NCI-H2081 treated with DMSO at 0.1 percent for 48 hours (cell line): ENCODE measurements at places on chromosomes 5 and 9.

DNA sequence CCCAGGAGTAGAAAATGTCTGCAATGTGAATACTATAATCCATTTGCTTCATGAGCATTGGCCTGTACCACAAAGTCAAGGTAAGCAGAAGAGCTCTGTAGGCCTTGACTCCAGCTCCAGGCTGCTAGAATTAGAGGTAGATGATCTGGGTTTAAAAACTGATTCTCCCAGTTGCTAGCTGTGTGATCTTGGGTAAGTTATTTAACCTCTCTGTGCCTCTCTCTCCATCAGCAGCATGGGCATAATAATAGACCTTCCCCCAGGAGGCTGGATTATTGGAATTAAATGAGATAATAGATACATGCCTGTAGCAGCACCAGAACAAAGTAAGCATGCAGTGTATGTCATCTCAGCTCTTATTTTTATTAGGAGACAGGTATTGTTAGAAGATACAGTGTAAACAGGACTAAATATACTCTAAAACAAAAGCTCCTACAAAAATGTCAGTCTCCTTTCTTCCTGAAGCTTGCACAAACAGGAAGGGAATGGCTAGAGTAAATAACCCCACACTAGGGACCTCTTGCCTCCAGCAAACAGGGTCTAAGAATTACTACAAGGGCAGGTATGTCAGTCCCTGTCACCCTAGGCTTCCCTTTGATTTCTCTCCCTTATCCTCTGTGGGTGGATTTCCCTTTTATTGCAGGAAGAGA is 57.5 kb downstream of the PSAT1 start:
- no peak for DNase-seq

GRCh38 chr5:159929176-159929575 is 12.9 kb downstream of the ADRA1B start:
- DNase-seq = no peak

DNA sequence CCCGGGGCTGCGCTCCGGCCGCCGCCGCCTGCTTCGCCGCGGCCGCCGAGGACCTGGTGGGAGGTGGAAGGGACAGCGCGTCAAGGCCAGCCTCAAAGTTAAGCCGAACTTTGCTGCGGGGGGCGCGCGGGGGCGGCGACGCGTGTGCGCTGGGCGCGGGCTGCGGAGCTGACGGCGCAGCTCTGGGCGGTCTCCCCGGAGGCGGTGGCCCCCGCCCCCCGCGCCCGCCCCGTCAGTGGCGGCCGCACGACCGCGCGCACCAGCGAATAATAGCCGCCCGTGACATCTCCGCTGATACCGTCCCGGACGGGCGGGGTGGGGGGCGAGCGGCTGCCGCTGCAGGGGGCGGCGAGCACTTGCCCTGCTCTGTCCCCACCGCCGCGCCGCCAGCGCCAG is 579 bp upstream of the FAM78A start:
- no peak for DNase-seq

DNA sequence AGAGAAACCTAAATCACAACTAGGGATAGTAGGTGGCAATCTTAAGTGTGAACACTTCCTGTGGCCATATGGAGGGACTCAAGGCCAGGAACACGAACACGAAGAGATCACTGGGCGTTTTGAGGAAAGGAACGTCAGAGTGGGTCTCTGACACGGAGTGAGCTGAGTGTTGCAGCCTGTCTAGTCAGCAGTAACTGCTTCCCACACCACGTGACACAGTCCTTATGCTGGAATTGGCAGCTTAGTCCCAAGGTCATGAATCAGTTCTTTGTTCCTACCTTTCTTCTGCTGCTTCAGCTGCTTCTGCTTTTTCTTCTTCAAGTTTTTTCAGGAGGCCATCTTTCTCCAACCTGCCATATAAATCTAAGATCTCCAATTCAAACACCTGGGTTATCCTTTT is 18.2 kb downstream of the SPACA9 start:
- DNase-seq = no peak

- no peak for DNase-seq
Measured at GRCh38 chr5:176131771-176132170, 106.5 kb upstream of the SIMC1 start.

- no peak for DNase-seq
Measured at GRCh38 chr5:113520429-113520828, 6.9 kb downstream of the YTHDC2 start.

- no peak for DNase-seq
Measured at GRCh38 chr5:127757576-127757975, 54.4 kb downstream of the CCDC192 start.

DNA sequence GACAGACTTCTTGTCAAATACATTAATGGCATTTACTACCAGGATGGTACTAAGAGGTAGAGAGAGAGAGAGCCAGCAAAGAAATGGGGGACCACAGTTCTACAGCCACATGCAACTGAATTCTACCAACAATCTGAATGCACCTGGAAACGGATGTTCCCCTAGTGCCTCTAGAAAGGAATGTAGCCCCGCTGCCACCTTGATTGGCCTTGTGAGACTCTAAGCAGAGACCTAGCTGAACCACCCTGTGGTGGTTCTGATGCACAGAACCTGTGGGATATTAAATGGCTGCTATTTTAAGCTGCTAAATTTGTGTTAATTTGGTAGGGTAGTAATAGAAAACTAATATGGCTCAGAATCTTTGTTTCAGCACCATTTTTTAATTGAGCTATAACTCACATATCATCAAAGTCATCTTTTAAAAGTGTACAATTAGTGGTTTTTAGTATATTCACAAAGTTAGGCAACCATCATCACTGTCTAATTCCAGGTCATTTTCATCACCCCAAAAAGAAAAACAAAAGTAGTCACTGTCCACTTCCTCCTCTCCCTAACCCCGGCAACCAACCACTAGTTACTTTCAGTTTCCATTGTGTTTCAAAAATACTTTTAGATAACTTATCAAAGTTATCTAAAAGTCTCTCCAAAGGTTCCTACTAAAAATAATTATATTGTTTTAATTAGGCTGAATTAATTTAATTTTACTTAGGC is 51.7 kb downstream of the CPLANE1 start:
- DNase-seq = no peak

DNA sequence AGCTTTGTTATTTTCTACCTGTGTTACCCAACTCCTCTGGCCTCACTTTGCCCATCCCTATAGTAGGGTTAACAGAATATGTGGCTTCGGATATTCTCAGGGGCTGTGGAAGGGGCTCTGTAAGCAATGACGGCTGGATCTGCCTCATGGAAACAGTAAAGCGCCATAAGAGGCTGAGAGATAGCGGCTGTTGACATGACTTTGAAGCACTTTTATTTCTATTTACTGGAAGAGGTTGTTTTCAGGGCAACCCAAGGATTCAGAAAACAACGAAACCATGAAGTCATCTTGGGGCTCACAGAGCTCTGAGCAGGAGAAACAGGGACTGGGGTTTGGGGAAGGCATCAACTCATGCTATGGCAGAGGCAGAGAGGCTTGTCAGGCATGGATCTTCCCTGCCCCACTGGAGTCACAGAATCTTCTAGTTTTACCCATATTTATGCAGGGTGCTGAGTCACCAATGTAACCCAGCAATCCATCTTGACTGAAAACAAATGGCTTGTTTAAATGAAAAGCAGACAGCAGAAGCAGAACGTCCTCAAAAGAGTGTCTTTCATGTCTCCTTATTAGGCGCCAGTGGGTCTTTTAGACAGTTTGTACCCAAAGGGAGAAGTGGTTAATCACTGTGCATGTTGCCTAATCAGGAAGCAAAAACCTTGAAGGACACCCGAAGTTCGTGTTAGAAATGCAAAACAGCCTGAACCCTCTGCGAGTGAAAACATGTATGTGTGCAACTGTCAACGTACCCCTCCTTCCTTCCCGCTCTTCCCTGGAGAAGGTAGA is 113.0 kb downstream of the COL23A1 start:
- DNase-seq = no peak

DNA sequence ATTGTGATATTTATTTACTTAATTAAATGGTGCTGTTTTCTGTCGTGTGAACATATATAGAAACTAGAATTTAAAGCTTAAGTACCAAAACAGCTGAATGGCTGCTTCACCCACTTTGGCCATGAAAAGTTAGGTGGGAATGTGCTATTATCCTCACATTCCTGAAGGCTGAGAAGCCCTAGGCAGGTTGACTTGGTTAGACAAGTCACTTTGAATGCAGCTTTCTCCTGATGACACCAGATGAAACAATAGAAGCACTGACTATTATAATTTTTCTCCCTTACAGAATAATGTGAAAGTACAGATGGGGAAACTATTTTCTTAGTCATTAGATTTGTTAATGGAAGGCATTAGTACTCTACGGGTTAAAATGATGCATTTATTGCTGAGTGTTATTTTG is 65.1 kb upstream of the C5orf46 start:
- DNase-seq = no peak

GRCh38 chr9:123761905-123762605 is 167.9 kb downstream of the DENND1A start:
- no peak for DNase-seq

DNA sequence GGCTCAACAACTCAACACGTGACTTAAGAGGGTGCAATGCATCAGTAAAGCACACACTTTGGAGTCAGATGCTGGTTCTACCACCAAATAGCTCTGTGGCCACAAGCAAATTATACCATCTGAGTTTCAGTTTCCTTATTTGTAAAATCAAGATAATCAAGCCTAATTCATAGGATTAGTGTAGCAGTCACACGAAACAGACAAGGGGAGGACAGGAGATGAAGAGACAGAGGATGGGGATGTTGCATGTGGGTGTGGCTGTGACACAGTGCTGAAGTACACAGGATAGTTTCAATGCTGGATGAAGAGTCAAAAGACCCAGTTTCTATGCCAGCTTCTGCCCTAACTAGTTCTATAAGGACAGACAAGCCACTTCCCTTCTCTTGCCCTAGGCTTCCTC is 60.2 kb downstream of the SPOCK1 start:
- no peak for DNase-seq

DNA sequence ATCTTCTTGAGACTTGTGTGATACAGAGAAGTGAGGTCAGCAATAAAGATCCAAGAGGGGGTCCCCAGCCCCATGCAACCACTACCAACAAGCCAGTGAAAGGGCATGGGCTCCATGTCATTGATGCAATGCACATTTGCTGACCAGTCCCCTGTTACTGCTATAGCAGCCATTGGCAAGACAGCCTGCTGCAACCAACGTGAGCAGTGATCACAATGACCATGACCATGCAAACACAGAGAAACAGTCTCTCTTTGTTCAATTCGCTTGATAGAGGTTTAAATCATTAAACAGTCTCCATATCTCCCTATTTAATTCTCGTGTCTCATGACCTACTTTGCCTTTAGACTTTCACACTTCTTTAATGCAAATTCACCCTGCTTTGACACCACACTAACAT is 30.0 kb upstream of the FOXB2 start:
- DNase-seq = no peak

GRCh38 chr5:8906303-8906967 is 639.4 kb downstream of the SEMA5A start:
- DNase-seq = no peak

GRCh38 chr9:125626187-125626586 is 80.8 kb downstream of the MAPKAP1 start:
- DNase-seq = no peak

DNA sequence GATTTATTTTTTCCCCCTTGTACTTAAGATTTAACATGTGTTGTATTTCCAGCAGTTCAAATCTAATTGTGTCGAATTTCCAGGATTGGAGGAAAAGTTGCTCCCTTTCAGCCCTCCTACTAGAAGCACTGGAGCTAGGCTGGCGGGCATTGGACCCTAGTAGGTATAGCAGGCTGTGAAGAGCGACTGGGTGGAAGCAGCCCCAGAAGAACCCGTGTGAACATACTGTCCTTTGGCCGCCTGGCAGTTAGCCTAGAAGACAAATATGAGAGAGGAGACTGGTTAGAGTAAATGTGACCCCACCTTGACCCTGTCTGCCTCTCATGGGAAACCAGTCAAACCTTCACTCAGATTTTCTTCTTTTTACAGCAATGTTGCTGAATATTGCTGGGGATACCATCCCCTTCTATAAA is 13.9 kb downstream of the ALDOB start:
- DNase-seq = no peak

- no peak for DNase-seq
Measured at GRCh38 chr5:58046371-58046770, 413.5 kb downstream of the PLK2 start.

GRCh38 chr5:141547488-141547887 is 58.6 kb downstream of the PCDHGC5 start:
- no peak for DNase-seq

DNA sequence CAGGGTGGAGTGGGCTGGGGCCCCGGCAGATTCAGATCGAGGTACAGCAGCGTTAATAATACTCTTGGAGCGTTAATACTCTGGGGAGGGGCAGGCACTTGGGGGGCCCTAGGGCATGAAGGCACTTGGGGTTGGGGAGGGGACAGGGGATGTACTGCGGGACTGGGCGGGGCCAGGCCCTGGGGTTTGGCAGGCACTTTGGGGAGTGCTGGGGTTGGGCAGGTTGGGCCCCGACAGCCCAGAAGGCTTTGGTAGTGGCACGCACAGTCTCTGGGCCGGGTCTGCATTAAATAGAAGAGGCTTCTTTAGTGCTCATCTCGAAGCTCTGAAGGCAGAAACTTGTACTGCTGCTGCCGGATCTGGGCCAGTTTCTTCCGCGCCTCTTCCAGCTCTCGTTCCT is 7.8 kb upstream of the TPM2 start:
- no peak for DNase-seq

GRCh38 chr5:107869438-107870115 is 198.8 kb upstream of the EFNA5 start:
- no peak for DNase-seq

GRCh38 chr9:137319011-137319738 is 17.1 kb upstream of the NRARP start:
- no peak for DNase-seq

- no peak for DNase-seq
Measured at GRCh38 chr9:99187311-99187710, 34.4 kb downstream of the ALG2 start.

DNA sequence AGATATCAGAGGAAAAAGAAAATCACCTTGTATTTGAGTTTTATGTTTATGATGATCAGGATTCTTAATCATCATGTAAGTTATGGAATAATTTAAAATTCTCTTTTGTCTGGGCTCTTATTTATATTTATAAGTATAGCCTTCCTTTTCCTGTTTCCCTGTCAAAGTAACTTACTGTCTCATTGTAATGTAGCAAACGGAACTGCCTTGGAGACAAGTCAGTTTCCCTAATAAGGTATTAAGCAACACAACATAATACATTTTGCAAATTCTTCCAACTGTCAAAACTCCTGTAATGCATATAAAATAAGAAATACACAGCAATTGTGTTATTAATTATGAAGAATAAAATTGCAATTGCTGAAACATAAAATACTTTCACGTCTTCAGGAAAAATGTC is 463.2 kb downstream of the MAT2B start:
- no peak for DNase-seq

- no peak for DNase-seq
Measured at GRCh38 chr5:145796318-145796717, 38.8 kb downstream of the PRELID2 start.
